Activated CD4-positive, alpha-beta memory T cell treated with anti-CD3 and anti-CD28 coated beads for 36 hours (primary cell): ENCODE measurements at places on chromosomes 12 and 14. TPM values are rescaled to one million over a fixed set of nuclear protein-coding genes. Genes with fewer than 3 reads are reported as not detected.

GRCh38 chr12:70619471-70620152, 17.6 kb downstream of the PTPRB start:
- no peaks in the 10 kb centered on the region for H3K4me1 ChIP-seq
- no peaks in the 10 kb centered on the region for H3K36me3 ChIP-seq
- DNase-seq: no peak
- H3K27me3 ChIP-seq: peaks cover 3% of the 10 kb centered on the region
- no peak overlapping the region for H3K4me3 ChIP-seq

DNA sequence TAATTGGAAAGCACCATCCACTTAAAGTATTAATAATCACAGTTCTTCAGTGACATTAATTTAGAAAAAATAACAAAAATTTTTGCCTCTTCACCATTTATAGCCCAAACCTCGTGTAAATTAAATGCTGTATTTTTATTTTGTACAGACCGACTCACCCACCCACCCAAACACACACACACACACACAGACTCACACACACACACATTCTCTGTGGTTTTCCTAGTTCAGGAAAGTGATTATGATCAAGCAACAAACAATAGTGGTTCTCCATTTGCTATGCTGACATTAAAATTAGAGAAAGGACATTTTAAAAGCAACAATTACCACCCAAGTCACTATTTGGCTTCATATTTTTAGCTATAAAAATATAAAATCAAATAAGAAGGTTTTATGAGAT, 112.5 kb upstream of the FLRT2 start:
- no peaks in the 10 kb centered on the region for H3K27me3 ChIP-seq
- no peak overlapping the region for H3K4me3 ChIP-seq
- no peaks in the 10 kb centered on the region for H3K36me3 ChIP-seq
- no peaks in the 10 kb centered on the region for H3K4me1 ChIP-seq
- DNase-seq: no peak
- no peak overlapping the region for H3K27ac ChIP-seq

DNA sequence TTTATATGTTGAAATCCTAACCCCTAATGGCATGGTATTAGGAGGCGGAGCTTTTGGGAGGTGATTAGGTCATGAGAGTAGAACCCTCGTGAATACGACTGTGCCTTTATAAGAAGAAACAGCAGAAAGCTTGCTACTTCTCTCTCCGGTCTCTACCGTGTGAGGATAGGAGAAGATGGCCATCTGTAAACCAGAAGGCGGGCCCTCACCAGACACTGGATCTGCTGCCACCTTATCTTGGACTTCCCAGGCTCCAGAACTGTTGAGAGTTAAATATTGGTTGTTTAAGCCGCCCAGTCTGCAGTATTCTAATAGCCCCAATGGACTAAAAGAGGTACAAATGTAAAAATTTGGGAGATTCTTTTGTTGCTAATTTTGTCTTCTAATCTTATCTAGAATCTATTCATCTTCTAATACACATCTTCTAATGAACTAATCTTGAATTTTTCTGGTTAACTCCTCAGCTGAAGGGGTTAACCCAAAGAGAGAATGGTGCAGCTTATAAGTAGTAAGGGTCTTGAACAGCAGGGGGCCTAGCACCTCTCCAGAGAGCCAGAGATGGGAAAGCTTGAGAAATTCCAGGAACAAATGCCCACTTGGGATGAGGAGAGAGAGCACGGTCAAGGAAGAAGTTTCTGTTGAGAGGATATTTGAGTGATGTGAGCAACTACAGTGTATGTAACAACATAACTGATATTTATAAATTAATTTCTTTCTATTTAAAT, 264.0 kb upstream of the GRIP1 start:
- peaks cover 19% of the 10 kb centered on the region for H3K4me1 ChIP-seq
- H3K4me3 ChIP-seq: no peak overlapping the region
- no peaks in the 10 kb centered on the region for H3K36me3 ChIP-seq
- peaks cover 2% of the 10 kb centered on the region for H3K27me3 ChIP-seq

GRCh38 chr12:112362310-112362709, 19.9 kb downstream of the HECTD4 start:
- no peaks in the 10 kb centered on the region for H3K36me3 ChIP-seq
- H3K4me3 ChIP-seq: no peak overlapping the region
- no peak overlapping the region for H3K27ac ChIP-seq
- H3K27me3 ChIP-seq: no peaks in the 10 kb centered on the region

DNA sequence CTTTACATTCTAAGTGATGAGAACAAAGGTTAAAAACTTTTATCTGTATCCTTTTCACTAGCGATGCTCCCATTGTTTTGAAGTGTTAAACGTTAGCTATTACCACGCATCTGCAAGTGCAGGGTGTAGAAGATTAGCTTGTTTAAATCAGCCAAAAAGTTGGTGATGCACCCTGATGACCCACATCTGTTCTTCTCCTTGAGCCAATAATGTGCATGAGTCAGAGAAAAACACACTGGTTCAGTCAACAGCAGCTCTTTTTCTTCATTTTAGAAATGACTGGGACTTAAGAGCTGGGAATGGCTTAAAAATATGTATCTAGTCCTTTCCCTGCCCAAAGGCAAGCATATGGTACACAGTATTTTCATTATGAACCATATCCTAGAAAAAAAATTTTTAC, 323.5 kb upstream of the PDE3A start:
- H3K27ac ChIP-seq: no peak overlapping the region
- no peaks in the 10 kb centered on the region for H3K4me1 ChIP-seq
- H3K36me3 ChIP-seq: no peaks in the 10 kb centered on the region

DNA sequence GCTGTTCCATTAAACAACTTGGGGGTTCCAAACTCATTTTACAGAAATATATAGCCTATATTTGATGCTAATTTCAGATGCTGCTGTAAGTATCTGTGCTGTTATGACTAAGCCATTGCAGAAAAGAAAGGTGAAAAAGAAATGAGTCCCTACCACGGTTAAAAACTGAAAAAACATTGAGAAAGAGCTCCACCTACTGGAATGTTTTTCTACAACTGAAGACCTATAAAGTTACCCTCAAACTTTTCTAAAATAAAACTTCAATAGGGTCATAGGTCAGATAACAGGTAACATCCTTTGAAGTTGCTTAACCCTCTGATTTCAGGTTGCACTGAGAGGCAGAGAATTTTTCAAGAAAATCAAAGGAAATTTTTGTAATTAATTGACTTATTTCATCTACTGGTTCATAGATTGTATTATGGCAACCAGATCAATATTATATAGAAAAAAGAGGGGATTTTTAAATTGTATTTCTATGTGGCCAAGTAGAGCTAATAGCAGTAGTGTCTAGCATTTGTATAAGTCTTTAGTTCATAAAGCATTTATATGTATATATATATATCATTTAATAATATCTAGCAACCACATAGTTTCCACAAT, 279.9 kb downstream of the RPS29 start:
- H3K27ac ChIP-seq: no peak overlapping the region
- H3K36me3 ChIP-seq: no peaks in the 10 kb centered on the region
- H3K4me1 ChIP-seq: no peaks in the 10 kb centered on the region
- no peak overlapping the region for H3K4me3 ChIP-seq
- DNase-seq: no peak

DNA sequence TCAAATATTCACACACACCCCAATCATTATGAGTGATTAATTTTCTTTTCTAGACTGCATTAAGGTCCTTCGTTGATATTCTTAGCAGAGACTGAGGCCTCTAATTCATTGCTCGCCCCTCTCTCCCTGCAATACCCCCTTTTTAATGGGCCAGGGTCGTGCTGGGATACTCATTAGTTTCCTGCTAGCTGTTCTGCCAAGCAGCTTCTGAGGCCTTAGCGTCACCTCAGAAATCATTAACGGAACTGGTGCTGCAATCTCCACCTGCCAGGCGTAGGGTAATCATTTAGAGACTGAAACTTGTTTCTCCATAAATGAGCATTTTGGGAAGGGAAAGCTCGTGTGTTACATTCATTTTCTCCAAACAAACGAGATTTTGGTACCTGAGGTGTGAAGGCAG, 1054.7 kb downstream of the GALC start:
- H3K4me3 ChIP-seq: no peak overlapping the region
- no peaks in the 10 kb centered on the region for H3K4me1 ChIP-seq
- DNase-seq: no peak
- no peaks in the 10 kb centered on the region for H3K27me3 ChIP-seq
- H3K36me3 ChIP-seq: no peaks in the 10 kb centered on the region
- no peak overlapping the region for H3K27ac ChIP-seq

DNA sequence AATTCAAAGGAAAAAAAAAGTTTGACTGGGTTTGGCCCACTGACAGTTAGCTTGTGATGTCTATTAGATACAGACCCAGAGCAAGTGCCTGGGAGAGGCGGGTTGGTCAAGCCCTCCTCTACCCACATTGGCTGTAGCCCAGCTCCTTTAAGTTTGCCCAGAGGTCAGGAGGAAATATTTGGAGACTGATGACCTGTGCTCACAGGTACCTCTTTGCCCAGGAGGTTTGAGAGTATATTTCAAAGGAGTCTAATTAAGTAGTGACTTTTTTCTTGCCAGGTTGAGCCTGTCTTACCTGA, 21.8 kb upstream of the PDE1B start:
- no peak for DNase-seq
- H3K36me3 ChIP-seq: peaks cover 71% of the 10 kb centered on the region
- H3K4me1 ChIP-seq: peaks cover 22% of the 10 kb centered on the region
- no peaks in the 10 kb centered on the region for H3K27me3 ChIP-seq
- no peak overlapping the region for H3K27ac ChIP-seq
- H3K4me3 ChIP-seq: no peak overlapping the region

DNA sequence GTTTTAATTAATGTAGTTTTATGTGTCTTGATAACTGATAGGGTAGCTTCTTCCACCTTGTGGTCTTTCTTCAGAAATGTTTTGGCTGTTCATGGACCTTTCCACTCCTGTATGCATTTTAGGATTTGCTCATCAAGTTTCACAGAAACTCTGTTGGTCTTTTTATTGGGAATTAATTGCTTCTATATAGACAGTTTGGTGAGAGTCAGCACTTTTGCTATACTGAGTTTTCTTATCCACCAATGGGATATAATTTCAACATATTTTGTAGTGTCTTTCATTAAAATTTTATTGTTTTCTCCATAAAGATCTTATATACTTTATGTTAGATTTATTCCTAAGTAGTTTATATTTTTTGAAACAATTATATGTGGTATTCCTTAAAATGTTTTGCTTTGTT, 7.8 kb downstream of the GOLGA5 start:
- H3K36me3 ChIP-seq: peaks cover 31% of the 10 kb centered on the region
- H3K4me1 ChIP-seq: peaks cover 49% of the 10 kb centered on the region
- H3K27ac ChIP-seq: no peak overlapping the region
- no peak overlapping the region for H3K4me3 ChIP-seq

DNA sequence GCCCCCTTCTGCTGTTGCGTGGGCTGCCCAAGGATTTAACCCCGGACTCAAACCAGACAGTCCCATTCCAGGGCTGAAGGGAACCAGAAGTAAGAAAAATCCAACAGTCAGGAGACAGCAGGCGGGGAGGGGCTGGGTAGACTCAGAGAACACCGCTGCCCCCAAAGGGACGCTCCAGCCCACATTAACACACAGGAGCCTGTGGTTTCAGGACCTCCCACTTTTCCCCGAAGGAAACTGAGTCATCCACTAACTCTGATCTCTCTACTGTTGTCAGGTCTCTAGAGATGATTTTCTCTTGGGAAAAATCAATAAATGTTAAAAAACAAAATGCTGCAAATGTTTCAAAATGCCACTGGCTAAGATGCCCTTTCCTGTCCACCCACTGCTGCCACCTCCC, 41.6 kb downstream of the FBXO21 start:
- H3K4me3 ChIP-seq: no peak overlapping the region
- DNase-seq: peak; percentile 57
- peak overlapping the region; percentile 77 for H3K27ac ChIP-seq
- H3K27me3 ChIP-seq: no peaks in the 10 kb centered on the region
- H3K36me3 ChIP-seq: peaks cover 37% of the 10 kb centered on the region

The GPR84 gene
- total RNA-seq: 2.6 TPM

The AREL1 gene
- total RNA-seq: 34.6 TPM

The POTEM gene
- total RNA-seq: not detected

The MMP19 gene
- total RNA-seq: not detected

The LRP1-AS gene
- total RNA-seq: not detected

The ADSS1 gene
- total RNA-seq: 3.3 TPM

The EML1 gene
- total RNA-seq: 1.5 TPM

The IQSEC3 gene
- total RNA-seq: 0.17 TPM

The PARPBP gene
- 25.9 TPM for total RNA-seq
